ENCODE measurements at places on chromosomes 3 and 15.

DNA sequence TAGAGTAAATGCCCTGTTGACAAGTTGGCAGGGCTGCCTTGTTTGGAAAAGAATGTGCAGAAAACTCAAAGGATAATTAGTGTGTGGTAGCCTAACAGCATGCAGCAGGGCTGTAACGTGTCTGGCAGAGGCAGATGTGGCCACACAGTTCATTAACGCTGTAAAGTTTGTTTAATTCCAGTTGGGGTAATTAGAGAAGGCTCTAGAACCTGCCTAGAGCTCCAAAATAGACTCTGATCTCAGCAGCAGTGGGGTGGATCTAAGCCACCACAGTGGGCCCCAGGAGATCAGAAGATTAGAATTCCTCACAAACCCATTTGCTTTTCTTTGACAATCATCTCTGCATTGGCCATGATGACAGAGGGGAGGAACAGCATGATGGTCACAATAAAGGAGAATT, 65.1 kb upstream of the LEKR1 start:
- DNase-seq, result peak; percentile 70

DNA sequence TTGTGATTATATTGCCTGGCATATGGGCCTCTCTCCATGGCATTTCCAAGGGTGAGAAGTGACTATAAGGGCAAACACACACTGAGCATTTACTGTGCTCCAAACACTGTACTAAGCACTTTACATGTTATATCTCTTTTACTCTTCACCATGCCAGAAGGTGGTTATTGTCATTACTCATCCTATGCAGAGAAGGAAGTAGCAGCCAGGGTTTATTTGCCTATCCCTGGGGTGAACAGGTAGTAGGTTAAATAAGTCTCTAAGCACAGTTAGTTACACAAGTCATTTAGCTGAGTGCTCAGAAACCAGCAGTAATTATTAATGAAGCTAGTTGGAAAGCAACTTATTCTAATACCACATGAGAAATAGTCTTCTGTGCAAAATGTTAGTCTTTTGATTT, 109.9 kb upstream of the SYNPR start:
- DNase-seq, result no peak

DNA sequence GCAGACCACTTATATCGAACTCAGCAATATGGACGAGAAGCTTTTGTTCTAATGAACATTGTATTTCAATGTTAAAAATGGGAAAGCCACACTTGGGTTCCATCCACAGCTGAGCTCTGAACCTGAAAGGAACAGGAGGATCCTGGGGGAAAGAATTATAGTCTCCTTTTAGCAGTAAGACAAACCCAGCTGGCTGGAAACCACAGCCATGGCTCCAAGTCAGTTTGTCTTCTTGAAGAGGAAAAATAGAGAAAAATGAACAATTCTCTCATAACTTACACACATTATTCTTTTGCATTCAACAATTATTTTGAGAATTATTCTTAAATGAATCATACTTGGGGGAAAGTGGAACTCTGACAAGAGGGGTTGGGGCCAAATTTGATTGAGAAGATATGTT, 149.2 kb upstream of the VEPH1 start:
- DNase-seq, result no peak

DNA sequence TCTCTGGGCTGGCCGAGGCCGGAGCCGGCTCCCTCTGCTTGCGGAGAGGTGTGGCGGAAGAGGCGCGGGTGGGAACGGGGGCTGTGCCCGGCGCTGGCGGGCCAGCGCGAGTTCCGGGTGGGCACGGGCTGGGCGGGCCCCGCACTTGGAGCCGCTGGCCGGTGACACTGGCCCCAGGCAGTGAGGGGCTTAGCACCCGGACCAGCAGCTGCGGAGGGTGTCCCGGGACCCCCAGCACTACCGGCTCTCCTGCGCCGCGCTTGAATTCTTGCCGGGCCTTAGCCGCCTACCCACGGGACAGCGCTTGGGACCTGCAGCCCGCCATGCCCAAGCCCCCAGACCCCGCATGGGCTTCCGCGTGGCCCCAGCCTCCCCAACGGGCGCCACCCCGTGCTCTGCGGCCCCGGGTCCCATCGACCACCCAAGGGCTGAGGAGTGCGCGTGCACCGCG, 736.3 kb upstream of the ARRDC4 start:
- no peak for DNase-seq

DNA sequence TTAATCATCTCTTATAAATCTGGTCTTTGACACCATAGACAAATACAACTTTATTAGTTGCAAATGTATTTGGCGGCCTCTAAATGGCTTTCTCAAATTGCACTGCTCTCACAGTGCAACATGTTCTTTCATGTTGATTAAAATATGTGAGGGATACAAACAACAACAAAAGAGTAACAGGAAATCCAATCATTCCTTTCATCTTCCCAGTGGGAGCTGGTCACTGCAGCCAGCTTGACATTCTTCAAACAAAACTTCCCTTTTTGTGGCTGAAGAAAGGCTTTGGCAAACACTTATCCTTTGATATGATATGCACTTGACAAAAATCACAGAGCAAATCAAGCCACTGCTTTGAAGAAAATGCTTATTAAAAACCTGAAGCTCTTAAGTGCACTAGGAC, 973.6 kb downstream of the EPHA3 start:
- no peak for DNase-seq

- no peak for DNase-seq
These were observed 266.3 kb downstream of the RPLP1 start for GRCh38 chr15:69718916-69719315.

- no peak for DNase-seq
These were observed 28.1 kb upstream of the CTDSPL start for GRCh38 chr3:37833302-37834186.

- no peak for DNase-seq
These were observed 7.6 kb upstream of the EMC3 start for GRCh38 chr3:9994086-9994844.

DNA sequence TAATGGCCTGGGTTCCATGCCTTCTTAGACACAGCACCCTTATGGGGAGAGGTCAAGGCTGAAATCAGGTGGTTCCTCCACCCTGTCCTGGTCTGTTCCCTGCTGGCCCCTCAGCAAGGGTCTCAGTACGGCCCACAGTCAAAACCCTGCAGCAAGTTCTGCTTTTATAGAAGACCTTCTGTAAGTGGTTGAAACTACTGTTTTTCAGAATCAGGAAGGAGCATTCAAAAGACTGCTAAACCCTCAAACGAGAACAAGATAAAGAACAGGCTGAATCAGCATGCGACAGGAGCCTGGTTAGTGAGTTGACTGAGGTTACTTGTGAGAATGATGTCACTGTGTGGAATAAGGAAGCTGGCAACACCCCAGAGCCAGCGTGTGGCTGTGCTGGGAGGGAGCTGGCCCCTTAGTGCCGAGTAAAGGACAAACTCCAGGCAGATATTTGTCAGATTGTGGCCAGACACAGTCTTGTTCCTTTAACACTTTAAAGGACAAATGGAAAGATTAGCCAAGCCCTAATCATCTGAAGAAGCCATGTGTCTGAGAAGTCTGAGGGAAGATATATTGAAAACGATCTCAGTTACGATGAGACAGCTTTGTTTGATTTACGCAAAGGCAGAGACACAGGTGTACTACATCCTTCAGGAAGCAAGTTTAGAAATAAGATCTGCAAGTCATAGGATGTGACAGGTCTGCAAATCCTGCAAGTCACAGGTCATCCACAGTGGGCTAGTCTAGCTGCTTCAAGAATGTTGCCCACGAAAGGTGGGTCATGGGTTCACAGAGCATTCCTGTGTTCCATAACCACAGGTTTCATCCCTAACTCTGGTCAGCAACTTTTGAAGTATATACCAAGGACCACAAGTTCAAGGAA, 54.0 kb downstream of the B3GNT5 start:
- DNase-seq, result peak; percentile 62

DNA sequence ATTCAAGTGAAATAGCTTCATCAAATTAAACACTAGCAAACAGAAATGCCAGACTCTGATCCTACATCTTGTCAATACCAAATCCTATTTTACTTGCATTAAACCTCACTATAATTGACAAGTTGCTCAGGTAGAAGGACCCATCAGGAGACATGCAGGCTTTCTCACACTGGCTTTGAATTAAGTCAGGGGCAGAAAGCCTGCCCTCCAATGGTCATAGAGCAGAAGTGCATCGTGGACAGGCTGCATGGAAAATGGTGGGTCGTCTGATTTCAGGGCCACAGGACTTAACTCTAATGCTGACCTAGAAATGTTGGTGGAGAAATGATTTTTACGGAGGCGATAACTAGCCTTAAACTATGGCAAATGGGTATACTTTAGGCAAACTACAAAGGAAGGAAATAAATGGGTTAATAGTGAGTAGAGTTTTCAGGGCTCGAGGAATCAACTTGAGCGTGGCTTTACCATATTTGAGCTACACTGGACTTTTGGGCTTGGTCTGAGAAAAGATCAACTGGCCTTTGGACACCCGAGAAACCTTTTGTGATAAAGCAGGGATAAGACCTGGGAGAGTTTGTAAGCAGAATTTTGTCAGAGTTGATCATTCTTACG, 283.9 kb downstream of the GRM7 start:
- DNase-seq, result no peak

DNA sequence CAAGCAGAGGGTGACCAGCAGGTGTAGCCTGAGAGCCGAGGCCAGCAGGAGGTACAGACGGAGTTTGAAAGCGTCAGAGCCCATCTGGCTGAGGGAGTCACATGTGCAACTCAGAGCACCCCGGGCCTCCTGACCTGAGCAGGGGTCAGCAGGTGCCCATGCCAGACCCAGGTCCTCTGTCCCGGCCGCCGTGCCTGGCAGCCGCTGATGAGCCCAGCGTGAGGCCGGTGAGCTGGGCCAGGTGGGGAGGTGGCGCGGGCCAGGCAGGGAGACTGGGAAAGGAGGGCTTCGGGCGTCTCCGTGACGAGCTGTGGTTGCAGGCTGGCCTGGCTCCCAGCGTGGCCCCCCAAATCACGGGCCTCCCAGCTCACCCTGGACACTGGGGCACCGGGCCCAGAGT, 130.9 kb downstream of the CHSY1 start:
- DNase-seq, result no peak

DNA sequence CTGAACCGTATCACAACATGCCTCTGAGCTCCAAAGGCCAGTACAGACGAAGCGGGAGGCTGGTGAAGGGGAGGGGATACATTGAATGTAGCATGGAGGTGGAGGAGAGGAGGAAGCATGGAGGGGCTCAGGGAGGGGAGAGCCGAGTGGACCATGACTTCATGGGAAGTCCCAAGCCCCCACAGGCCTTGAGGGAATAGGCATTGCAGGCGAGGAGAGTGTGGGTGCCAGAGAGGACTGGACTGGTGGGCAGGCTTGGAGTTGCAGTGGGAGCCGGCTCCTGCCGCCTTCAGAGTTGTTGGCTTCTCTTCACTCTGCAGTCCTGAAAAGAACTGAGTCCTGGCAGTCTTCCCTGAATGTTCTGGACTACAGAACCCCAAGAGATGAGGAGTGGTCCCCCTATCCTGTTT, 3.3 kb upstream of the RNU6-1 start:
- no peak for DNase-seq

GRCh38 chr3:125374501-125374995, 577 bp downstream of the ZNF148 start:
- DNase-seq, result peak; percentile 42

DNA sequence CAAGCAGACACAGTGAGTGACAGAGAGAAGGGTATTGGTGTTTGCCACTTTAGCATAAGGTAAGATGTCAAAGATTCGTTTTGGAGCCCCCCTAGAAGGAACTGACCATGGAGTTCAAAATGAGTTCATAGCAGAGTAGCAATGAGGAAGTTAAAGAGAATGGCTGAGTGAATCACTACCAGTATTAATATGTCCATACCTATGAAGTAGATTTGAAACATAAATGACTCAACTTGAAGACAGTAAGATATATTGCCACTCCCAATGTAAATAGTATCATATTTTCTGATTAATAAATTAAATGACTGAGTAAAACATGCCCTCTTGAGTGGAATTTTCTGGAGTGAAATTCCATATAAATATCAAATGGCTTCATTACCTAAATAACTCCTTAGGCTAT, 675.1 kb downstream of the NLGN1 start:
- DNase-seq, result no peak

GRCh38 chr15:57747206-57747896, 40.8 kb downstream of the POLR2M start:
- peak; percentile 27 for DNase-seq

DNA sequence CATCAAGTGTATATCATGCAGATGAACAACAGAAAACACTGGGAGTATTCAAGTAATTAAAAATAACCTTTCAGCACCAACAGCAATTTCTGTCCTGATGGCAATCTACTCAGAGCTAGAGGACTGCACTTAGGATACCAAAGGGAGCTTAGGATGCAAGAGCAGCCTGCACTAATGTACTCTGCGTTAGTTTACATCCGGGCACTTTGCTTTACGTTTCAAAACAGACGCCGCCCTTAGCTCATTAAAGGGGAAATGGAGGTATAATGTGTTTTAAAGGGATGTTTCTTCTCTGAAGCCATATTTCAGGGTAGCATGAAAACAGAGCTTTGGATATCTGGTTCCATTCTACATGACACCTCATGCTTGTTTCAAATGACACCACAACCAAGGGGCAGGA, 14.0 kb upstream of the B3GNT5 start:
- DNase-seq, result no peak

GRCh38 chr15:81000144-81000623, 539 bp upstream of the TLNRD1 start:
- no peak for DNase-seq

DNA sequence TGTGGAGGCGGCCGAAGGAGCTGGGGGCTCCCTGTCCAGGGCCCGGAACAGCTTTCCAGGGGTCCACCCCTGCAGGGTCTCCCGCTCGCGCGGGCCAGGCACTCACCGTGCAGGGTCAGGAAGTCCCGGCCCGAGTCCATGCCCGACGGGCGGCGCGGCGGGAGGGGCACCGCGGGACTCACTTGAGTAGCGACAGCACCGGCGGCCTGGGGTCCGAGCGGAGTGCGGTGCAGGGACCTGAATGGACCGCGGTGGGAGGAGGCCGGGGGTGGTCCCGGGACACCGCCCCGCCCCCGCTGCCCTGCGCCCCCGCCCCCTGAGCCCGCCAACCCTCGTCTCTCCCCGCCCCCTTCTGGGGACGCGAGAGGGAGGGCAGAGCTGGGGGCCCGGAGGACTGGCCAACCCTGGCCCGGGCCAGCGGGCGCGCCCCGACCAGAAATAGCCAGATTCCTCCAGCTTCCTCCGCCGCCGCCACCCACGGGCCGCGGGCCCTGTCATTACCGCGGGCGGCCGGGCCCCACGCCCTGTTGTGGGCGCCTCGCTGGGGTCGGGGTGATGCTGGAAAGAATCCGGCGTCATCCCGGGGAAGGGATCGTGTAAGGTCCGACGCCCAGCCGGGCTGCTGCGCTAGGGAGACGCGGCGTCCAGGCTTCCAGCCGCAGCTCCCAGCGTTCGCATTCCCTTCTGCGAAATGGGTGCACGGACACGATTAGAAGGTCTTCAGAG, at the start of gene PLCD1:
Gene PLCD1 (minus strand): TSS at position 243 of the 726 bp plus-strand sequence. CDS start 103 bp downstream, at position 140.
- DNase-seq, result peak; percentile 78

DNA sequence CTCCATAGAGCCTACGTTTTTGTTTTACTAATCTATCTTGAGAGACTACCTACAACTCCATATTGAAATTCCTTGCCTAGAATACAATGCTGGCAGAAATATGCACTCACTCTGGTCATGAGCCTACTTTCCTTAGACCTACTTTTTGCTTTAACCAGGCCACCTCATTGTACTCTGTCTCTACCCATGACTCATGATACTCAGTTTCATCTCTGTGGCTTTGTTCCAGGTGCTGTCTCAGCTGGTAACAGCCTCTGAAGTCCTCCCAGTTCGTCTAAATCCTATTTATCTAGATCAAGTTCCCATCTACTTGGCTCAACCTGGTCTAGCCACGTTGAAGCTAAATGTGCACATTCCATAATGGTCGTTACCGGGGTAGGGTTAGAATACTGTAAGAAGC, 536.4 kb downstream of the RSL24D1 start:
- DNase-seq, result no peak

- DNase-seq, result no peak
These were observed 61.4 kb upstream of the C15orf39 start for GRCh38 chr15:75140080-75140879.

- DNase-seq, result no peak
These were observed 140.9 kb downstream of the ATP8B4 start for GRCh38 chr15:49978121-49978520.
